ENCODE measurements at places on chromosomes 5 and 9. TPM values are rescaled to one million over a fixed set of nuclear protein-coding genes. Genes with fewer than 3 reads are reported as not detected.
A peak's percentile ranks its signal among the peaks of the same experiment; 100 is the strongest.

DNA sequence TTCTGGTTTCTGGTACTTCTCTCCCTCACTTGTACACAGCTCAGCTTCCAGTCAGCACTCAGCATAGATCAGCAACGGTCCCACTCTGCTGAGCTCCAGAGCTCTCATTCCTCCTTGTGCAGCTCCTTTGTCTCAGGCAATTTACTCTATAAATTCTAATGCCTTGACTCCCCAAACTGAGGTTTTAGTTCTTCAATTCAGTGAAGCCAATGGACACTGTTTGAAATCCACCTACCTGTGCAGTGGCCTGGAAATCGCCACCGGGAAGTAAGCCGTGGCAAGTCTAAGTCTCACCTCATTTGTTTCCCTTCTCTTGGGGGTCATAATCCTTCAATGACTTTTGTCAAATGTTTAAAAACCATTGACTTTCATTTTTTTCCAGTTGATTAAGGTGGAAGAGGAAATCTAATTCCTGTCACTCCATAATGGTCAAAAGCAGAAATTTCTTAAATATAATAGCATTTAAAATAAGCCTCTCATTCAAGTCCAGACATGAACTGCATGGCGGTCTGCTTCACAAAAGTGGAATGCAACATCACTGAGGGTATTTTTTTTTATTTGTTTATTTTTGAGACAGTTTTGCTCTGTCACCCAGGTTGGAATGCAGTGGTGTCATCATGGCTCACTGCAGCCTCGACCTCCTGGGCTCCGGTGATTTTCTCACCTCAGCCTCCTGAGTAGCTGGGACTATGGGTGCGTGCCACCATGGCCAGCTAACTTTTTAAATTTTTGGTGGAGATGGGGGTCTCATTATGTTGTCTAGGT lies 79.6 kb downstream of the C7 start:
- DNase-seq, result peak; percentile 55

GRCh38 chr5:53123702-53124101 lies 14.1 kb upstream of the MOCS2 start:
- DNase-seq, result no peak

GRCh38 chr9:100819980-100820379 lies 208.5 kb upstream of the PLPPR1 start:
- no peak for DNase-seq

DNA sequence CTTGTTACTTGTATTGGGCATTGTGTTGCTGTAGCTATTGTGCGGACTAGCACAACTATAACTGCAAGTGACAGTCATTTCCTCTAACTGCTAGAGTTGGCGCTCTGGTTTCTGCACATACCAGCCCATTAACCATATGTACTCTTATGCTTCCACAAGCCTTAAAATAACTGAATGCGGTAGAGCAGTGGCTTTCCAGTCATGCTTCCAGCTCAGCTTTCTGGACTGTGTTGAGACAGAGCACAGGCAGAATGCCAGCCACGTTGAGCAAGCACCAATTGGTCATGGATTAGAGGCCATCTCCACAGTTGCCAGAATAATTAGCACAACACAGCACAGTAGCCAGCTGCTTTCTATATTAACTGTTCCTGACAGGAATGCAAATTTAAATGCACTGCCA lies 12.2 kb downstream of the INVS start:
- DNase-seq, result peak; percentile 85

DNA sequence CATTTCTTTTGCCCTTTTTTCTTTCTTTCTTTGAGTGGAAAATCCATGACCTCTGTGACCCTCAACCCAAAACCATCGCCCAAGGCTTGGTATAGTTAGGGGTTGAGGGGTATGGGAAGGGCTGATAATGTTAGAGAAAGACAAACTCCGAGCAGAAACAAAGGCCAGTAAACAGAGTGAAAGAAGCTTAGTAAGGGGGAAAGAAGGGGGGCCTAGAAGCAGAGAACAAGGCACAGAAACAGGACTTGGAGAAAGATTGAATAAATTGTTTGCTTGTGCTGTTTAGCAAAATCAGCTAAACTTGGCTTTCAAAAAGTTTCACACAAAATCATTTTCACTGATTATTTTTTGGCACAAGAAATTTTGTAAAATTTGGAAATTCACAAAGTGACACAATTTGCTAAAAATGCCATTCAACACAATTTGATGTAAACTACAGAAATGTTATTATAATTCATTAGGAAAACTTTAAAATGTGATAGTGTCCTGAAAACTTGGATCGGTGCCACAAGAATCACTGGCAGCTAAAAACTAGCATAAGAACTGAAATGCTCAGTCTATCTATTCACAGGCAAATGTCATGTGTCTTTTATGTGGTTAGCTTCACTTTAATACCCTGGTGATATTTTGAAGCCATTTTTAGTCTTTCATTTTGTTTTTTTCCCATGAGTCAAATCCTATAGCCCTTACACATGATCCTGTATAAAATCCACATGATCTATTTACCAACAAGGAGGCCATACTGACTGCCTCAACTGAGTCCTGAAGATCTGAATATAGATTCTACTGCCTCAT lies 276.4 kb downstream of the NR2F1-AS1 start:
- no peak for DNase-seq

LVRN gene
- not detected for total RNA-seq

PCDHGA5 gene
- total RNA-seq, result not detected

SGCD gene
- total RNA-seq, result not detected
